ENCODE measurements at places on chromosomes 5 and 9. TPM values are rescaled to one million over a fixed set of nuclear protein-coding genes. Genes with fewer than 3 reads are reported as not detected.

The FLT4 gene
- polyA plus RNA-seq = 1.3 TPM

DNA sequence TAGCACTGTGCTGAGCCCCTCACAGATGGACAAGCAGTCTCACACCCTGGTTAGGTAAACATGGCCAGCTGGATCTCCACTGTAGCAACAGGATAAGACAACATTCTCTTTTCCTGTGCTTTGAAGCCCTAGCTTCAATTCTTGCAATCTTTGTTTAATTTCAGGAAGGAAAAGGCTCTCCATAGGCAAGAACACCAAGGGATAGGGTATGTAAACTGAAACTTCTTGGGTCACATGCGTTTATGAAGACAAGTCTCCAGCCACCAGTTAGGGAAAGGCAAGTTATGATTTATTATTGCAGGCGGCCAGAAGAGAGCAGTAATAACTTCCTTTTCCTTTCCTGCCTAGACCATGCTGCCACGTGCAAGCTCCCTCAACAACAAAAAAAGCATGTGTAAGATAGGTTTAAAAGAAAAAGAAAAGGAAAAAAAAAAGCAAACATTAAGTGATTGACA lies 50.1 kb upstream of the POU5F2 start:
- peak; percentile 5 for DNase-seq

- no peak for DNase-seq
These were observed 5.6 kb downstream of the CNTLN start for GRCh38 chr9:17140418-17140817.

DNA sequence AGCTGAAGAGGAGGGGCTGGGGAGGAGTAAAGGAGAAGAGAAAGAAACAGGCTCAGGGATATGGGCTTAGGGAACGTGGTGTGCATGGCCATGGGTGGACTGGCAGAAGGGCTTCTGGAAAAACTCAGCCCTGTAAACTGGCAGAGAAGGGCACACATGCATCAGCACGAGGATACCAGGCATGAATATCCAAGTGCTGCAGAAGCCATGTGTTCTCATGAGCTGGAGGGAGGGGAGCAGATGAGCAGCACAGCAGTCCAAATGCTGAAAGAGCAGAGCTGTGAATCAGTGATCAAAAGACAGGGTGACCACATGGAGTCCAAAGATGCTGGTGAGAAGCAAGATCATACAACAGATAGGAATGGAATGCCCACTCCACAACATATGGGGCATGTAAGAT lies 72.3 kb downstream of the SEMA5A start:
- no peak for DNase-seq

GRCh38 chr5:82408033-82408432 lies 129.9 kb upstream of the RPS23 start:
- no peak for DNase-seq

GRCh38 chr5:170985486-170985885 lies 123.7 kb downstream of the RANBP17 start:
- DNase-seq = no peak

The LVRN gene
- polyA plus RNA-seq = not detected

DNA sequence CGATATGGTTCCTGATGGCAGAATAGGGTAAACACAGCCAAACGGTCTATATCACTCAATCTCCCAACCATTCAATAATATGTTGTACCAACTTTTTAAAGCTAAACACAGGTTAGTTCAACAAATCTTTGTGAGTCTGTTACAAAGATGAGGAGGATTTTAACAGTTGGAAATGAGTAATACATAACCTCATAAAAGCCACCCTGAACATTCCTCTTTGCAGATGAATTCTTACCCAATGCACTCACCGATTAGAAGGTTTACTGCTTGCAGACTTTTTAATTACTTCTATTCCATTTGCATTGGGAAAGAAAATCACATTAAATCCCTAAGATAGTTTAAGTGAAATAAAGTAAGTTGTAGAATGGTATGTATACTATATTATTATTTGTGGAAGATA lies 23.3 kb upstream of the TRMT10B start:
- no peak for DNase-seq

The SLC6A3 gene
- not detected for polyA plus RNA-seq

DNA sequence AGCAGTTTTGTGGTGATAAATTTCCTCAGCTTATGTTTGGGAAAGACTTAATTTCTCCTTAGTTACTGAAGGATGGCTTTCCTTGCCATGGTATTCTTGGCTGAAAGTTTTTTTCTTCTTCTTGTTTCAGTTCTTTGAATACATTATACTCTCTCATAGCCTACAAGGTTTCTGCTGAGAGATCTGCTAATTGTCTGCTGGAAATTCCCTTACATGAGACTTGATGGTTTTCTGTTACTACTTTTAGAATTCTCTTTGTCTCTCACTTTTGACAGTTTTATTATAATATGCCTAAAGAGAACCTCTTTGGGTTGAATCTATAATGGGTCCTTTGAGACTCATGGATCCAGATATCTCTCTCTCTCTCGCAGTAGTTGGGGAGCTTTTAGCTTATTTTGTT lies 693.6 kb downstream of the PRELID2 start:
- DNase-seq = no peak

DNA sequence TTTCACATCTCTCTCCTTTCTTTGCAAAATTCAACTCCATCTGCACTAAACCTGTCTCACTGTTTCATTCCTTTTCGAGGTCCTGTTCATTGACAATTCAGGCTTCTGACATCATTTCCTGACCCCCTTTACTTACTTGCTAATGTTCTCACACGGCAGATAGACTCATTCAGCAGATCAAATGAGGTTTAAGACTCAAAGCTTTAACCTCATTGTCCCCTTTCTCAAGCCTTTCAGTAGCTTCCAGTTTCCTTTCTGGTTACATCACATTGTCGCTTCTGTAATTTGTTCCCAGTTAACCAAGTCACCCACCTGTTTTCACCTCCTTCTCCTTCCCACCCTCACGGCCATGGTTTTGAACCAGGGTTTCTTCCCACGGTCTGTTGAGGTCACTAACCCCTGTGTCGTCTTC lies 143.4 kb upstream of the OTULINL start:
- no peak for DNase-seq

The F2RL1 gene
- 130 TPM for polyA plus RNA-seq

All from hepatocyte (in vitro differentiated cells).